ENCODE measurements at places on chromosomes 13 and 19.

DNA sequence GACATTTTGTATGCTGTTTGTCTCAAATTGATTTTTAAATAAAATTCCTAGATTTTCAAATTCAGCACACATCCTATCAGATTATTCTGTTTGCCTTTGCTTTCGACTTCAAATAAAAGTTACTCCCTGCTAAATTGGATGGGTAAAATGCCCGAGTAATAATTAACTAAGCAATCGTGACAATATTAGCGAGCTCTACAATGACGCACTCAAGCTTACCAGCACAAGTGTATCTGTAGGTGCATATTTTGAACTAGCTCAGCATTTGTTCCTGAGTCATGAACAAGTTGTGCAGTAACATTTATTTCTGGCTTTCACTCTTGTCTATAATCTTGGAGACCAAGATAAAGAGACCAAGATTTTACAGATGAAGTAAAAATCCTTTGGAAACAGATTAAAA, 113.4 kb downstream of the UBL3 start:
- DNase-seq: no peak

GRCh38 chr19:15812060-15812722, 3.3 kb downstream of the OR10H1 start:
- DNase-seq: no peak

DNA sequence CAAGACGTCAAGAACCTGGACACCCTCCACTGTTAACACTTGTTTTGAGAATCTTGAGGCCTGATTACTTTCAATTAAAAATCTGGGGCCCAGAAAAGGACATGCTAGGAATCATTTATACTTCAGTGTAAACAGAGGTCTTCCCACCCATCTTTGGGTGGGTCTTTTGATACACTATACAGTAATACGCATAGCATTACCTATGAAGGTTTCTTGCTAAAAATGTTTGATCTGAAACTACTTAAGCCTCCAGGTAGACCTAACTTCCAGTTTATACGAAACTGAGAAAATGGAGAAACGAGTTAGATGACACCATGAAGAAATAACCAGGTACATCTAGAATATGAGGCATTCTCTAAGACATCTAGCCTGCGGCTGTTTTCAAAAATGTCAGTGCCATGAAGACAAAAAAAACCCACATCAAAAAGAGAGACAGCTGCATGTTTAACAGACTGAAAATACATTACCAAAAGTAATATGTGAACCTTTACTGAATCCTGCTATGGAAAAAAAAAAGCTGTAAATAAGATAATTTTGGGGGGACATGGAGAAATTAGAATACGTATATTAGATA, 36.6 kb downstream of the TGDS start:
- no peak for DNase-seq

DNA sequence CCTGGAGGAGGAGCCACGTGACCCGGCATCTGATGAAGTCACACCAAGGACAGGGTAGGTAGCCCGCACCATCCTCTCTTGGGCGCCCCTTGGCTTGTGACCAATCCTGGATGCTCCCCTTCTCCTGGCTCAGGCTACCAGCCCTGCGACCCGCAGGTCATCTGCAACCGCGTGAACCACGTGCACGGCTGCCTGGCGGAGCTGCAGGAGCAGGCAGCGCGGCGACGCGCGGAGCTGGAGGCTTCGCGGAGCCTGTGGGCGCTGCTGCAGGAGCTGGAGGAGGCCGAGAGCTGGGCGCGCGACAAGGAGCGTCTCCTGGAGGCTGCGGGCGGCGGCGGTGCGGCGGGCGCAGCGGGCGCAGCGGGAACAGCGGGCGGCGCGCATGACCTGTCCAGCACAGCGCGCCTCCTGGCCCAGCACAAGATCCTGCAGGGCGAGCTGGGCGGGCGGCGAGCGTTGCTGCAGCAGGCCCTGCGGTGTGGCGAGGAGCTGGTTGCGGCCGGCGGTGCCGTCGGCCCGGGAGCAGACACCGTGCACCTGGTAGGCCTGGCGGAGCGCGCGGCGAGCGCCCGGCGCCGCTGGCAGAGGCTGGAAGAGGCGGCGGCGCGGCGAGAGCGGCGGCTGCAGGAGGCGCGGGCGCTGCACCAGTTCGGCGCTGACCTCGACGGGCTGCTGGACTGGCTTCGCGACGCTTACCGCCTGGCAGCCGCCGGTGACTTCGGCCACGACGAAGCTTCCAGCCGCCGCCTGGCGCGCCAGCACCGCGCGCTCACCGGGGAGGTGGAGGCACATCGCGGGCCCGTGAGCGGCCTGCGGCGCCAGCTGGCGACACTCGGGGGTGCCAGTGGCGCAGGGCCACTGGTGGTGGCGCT, 45.9 kb downstream of the SPTBN4 start:
- no peak for DNase-seq

- no peak for DNase-seq
These were observed 48.6 kb upstream of the WASF3 start for GRCh38 chr13:26508885-26509284.

DNA sequence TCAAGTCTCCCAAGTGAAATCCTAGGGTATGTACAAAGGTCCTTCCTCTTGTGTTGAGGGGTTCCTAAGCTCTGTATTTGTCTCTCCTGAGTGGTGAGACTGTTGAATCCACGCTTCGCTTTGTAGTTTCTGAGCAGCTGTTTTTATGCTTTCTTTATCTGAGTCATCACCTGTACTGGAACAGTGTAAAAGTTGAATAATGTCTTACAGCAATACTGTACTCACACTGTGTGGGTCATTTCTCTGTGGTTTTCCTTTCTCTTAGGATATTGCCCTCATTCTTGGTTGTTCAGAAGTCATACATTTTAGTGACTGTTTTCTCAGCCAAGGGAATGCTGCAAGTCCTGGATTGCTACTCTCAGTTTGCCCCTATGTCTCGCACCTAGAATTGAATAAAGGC, 1596.6 kb downstream of the SLITRK5 start:
- DNase-seq: no peak

DNA sequence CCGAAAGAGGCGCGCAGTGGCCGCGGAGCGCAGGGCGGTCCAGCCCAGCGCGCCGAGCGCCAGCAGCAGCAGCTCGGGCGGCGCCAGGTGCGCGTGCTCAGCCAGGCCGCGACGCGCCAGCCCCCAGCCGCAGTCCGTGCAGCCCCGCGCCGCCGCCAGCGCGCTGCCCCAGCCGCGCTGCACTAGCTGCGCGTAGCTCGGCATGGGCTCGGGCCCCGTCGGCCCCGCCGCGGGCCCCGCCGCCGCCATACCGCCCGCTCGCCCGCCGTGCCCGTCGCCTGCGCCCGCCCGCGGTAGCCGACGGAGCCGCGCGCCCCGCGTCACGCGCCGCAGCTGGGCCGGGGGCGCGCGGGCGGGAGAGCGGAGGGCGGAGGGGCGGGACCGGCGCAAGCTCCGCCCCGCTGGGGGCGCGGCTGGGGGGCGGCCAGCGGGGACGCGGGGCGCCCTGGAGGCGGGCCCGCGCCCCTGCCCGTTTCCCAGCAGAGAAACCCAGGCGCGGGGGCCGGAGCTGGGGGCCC, at the start of gene CERS1:
Gene CERS1, minus strand, starts transcription at position 335 of the 518 bp plus-strand sequence. Its CDS starts 86 bp downstream, at position 249.
- DNase-seq: no peak

- no peak for DNase-seq
These were observed 16.9 kb upstream of the GPR18 start for GRCh38 chr13:99275093-99275469.

DNA sequence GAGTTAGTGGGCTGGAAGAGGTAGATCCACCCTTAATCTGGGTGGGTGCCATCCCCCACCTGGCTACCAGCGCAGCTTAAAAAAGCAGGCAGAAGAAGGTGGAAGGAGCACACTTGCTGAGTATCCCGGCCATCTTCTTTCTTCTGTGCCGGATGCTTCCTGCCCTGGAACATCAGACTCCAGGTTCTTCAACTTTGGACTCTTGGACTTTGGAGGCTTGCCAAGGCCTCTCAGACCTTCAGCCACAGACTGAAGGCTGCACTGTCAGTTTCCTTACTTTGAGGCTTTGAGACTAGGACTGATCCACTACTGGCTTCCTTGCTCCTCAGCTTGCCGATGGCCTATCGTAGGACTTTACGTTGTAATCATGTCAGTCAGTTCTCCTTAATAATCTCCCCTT, 127.6 kb upstream of the GPC6 start:
- DNase-seq: no peak

GRCh38 chr19:19040417-19040816, 7.0 kb downstream of the ARMC6 start:
- no peak for DNase-seq

GRCh38 chr13:49367640-49368422, 76.0 kb downstream of the CAB39L start:
- no peak for DNase-seq

GRCh38 chr13:96636001-96636709, 358.1 kb downstream of the OXGR1 start:
- no peak for DNase-seq

DNA sequence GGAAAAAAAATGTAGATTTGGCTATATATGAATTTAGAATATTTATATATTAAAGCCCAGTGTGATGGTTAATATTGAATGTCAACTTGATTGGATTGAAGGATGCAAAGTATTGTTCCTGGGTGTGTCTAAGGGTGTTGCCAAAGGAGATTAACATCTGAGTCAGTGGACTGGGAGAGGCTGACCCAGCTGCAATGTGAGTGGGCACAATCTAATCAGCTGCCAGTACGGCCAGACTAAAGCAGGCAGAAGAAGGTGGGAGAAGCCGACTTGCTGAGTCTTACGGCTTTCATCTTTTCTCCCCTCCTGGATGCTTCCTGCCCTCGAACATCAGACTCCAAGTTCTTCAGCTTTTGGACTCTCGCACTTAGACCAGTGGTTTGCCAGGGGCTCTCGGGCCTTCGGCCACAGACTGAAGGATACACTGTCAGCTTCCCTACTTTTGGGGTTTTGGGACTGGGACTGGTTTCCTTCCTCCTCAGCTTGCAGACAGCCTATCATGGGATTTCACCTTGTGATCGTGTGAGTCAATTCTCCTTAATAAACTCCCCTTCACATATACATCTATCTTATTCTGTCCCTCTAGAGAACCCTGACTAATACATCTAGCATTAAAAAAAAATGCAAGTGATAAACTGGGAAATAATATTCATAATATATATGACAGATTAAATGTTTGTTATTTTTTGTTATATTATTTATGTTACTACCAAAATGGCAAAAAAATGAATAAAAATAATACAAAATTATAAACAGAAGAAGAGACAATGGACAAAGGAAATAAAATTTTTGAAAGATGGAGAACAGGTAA, 122.4 kb downstream of the DLEU7 start:
- DNase-seq: no peak

- no peak for DNase-seq
These were observed 595.4 kb downstream of the DIAPH3 start for GRCh38 chr13:59568306-59568705.

DNA sequence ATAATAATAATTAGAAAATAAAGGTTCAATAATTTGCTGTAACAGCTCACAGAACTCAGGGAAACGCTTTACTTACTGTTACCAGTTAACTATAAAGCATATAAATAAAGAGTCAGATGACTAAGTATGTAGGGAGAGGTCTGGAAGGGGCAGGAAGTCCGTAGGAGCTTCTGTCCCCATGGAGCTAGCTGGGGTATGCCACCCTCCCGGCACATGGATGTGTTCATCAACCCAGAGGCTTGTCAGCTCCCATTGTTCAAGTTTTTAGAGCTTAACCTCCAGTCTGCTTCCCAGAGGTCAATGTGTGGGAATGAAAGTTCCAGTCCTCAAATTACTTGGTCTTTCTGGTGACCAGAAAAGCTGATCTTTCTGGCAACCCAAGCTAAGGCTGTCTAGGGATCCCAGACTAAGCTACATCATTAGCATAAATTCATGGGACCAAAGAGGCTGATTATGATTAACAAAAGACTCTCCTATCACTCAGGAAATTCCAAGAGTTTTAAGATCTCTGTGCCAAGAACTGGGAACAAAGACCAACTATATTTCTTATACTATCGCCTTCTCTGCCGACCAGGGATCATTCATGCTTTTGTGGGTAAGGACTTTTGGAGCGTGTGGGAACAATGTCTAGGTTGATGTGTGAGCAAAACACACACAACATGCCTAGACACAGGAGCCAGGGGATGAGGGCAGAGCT, 31.7 kb upstream of the ZNF507 start:
- DNase-seq: no peak

- no peak for DNase-seq
These were observed 1367.2 kb downstream of the EFNB2 start for GRCh38 chr13:105168295-105168694.

DNA sequence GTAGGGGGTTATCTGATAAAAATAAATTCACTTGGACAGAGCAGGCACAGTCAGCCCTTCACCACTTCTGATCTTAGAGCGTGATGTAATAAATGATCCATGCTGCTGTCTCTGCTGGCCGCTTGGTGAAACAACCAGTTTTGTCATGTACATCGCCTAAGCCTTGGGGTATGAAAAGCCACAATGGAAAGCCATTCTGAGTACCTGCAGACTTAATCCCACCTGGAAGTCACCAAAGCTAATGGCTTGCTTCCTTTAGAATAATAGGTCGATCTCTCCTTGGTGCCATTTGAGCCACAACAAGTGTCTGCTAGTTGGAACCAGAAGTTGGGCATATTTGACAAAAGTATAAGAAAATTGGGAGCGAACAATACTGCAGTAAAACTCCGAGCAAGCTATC, 1649.7 kb upstream of the SPRY2 start:
- DNase-seq: no peak

DNA sequence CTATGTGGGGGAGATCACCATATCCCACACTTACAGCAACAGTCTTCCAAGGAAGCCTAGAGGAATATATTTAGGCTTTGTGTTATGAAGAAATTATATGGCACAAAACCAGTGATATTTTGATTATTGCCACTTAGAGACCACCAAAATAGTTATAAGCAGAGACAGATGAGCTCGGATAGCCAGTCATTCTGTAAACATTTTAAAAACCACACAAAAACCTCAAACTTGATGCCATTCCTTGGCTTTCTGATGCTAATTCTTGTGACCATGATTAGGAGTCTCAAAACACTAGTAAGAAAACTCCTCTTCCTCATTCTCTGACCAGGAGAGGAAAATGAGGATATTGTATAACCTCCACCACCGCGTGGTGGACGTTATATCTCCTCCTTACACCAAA, 496.4 kb downstream of the FOXO1 start:
- DNase-seq: no peak

DNA sequence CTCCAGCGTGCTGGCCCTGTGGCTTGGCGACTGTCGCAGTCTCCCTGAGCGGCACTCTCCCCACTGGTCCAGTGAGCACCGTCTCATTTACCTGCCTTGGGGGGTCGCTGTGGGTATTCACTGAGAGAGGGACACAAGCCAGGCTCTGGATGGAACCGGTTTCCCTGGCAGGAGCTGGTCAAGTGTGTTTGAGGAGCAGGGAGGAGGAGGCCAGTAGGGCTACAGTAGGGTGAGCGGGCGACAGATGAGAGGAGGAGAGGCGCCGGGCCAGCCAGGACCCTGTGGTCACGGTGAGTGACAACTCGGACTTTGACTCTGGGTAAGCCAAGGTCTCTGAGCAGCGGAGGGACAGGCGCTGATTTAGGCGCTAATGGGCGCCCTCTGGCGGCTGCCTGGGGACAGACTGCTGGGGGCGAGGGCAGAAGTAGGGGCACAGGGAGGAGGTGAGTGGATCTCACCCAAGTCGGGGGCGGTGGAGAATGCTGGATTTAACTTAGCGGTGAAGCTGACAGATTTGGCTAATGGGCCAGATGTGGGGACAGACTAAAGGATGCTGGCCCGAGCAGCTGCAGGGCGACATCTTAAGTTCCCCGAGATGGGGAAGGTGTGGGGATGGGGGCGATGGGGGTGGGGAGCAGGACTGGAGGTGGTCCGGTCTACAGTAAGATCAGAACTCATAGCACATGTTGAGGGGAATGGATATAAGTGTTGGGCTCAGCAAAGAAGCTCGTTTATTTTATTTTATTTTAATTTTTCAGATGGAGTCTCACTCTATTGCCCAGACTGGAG, 4.7 kb upstream of the PRMT1 start:
- DNase-seq: peak; percentile 72
